ENCODE measurements at places on chromosomes 6 and 20. TPM values are rescaled to one million over a fixed set of nuclear protein-coding genes. Genes with fewer than 3 reads are reported as not detected.

Gene VNN1
- total RNA-seq = not detected

Gene FOXC1
- total RNA-seq = 0.39 TPM

Gene DNAH8
- 1.1 TPM for total RNA-seq

DNA sequence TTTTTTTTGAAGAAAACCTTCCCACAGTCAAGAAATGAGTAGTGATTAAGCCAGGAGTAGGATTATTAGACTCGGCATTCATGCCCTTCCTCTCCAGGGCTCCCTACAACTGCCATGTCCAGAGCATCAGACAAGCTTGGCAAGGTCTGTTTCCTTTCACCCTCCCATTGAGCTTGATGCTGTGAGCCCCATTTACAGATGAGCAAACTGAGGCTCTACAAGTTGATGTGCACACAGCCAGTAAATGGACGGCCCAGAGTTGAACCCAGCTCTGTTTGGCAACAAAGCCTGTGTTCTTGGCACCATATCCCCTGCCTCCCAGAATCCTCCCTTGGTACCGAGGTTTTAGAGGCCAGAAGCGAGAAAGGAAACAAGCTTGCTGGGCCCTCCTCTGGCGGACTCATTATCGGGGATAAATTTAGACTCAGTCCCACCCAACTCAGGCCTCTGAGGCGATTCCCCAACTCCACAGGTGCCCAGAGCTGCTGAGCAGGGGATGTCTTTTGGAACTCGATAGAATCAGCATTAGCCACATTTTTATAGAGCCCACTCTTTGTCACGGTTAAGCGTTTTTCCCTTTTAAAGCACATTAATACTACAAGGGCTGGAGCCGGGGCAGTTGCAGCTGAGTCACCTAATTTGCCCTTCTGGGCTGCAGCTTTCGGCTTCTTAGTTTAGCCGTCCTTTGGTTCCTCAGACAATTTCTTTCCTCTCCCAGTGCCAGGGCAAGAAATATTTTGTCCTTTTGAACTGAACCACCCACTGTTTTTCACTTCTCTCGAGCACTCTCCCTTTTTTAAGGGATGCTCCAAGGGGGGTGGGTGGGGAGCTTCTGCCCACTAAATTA lies 23.0 kb upstream of the NFATC2 start:
- H3K4me1 ChIP-seq = peaks cover 25% of the 10 kb centered on the region
- H3K4me3 ChIP-seq = no peak overlapping the region
- peaks cover 52% of the 10 kb centered on the region for H3K27me3 ChIP-seq
- DNase-seq = no peak
- H3K27ac ChIP-seq = no peak overlapping the region
- no peaks in the 10 kb centered on the region for H3K36me3 ChIP-seq

GRCh38 chr6:149093643-149094042 lies 223.9 kb upstream of the TAB2 start:
- no peaks in the 10 kb centered on the region for H3K4me1 ChIP-seq
- H3K4me3 ChIP-seq = no peak overlapping the region
- no peak overlapping the region for H3K27ac ChIP-seq
- no peaks in the 10 kb centered on the region for H3K27me3 ChIP-seq

GRCh38 chr6:38146021-38146733 lies 326.6 kb downstream of the ZFAND3 start:
- H3K27me3 ChIP-seq = no peaks in the 10 kb centered on the region
- no peaks in the 10 kb centered on the region for H3K4me1 ChIP-seq
- H3K4me3 ChIP-seq = no peak overlapping the region
- H3K27ac ChIP-seq = no peak overlapping the region

DNA sequence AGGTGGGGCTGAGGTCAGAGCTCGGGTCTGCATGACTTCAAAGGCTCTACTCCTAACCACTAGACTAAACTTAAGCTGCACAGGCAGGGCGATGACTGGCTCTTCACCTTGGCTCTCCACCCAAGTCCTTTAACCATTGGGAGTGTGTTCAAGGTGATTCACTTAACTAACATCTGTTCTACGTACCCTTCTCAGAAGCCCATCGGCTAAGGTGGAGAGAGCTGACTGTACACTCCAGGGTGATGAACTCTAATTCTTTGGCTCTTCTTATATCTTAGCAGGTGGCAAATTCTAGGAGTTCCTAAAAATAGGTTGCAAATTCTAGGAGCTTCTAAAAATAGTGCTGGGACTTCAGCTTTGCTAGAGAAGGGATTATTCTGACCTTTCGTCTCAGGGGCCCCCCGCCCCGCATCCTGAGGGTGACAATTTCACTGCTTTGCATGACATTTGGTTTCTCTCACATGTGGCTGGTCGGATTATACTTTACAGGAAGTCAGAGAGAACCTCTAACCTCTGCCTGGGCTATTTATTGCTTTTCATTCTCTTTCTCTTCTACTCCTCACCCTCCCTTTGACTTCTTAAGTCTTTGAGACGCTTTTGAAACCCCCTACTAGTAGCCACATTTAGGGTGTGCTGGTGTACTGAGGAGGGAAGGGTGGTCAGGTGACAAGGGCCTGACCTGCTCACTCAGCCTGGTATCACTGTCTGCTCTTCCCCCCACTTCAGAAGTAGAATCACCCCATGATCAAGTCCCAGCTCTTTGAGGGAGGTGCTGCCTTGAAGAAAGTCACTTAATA lies 55.5 kb downstream of the PRDM1 start:
- no peaks in the 10 kb centered on the region for H3K36me3 ChIP-seq
- H3K27ac ChIP-seq = peak overlapping the region; percentile 34
- peak; percentile 53 for DNase-seq
- peaks cover 18% of the 10 kb centered on the region for H3K4me1 ChIP-seq
- H3K27me3 ChIP-seq = no peaks in the 10 kb centered on the region

- H3K4me3 ChIP-seq = no peak overlapping the region
- H3K36me3 ChIP-seq = peaks cover 5% of the 10 kb centered on the region
- H3K4me1 ChIP-seq = no peaks in the 10 kb centered on the region
- no peak overlapping the region for H3K27ac ChIP-seq
- no peak for DNase-seq
- no peaks in the 10 kb centered on the region for H3K27me3 ChIP-seq
These were observed 8.5 kb downstream of the PYGB start for GRCh38 chr20:25256226-25256859.

- H3K36me3 ChIP-seq = no peaks in the 10 kb centered on the region
- H3K4me3 ChIP-seq = no peak overlapping the region
- H3K27me3 ChIP-seq = no peaks in the 10 kb centered on the region
These were observed 100.1 kb upstream of the RGS17 start for GRCh38 chr6:153231048-153231646.

- H3K27ac ChIP-seq = no peak overlapping the region
- no peaks in the 10 kb centered on the region for H3K27me3 ChIP-seq
- DNase-seq = peak; percentile 33
- no peaks in the 10 kb centered on the region for H3K36me3 ChIP-seq
These were observed 435.7 kb upstream of the FKBP1C start for GRCh38 chr6:62775427-62776022.

DNA sequence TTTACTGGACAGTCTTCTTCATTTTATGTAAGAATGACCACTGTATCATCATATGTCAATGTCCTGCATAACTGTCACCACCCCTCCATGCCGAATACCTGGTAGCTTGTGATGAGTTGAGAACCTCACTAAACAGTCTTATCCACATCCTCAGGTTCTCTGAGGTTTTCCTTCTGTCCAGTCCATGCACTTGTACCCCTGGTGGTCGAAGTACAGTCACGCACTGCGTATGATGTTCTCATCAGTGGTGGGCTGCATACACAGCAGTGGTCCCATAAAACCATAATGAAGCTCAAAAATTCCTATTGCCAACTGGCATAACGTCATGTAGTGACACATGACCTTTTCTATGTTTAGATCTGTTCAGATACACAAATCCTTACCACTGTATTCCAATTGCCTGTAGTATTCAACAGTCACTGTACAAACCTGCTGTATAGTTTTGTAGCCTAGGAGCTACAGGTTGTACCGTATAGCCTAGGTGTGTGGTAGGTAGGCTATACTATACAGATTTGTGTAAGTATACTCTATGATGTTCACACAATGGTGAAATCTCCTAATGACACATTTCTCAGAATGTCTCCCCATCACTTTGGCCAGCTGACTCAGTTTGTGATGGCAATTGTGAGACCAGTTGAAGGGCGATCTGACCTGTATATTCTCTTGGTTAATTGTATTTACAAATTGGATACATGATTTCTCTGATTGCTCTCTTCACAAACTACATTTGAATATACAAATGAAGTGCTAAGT lies 31.3 kb upstream of the SDCBP2 start:
- DNase-seq = no peak
- no peaks in the 10 kb centered on the region for H3K27me3 ChIP-seq
- no peak overlapping the region for H3K4me3 ChIP-seq
- peaks cover 5% of the 10 kb centered on the region for H3K4me1 ChIP-seq

DNA sequence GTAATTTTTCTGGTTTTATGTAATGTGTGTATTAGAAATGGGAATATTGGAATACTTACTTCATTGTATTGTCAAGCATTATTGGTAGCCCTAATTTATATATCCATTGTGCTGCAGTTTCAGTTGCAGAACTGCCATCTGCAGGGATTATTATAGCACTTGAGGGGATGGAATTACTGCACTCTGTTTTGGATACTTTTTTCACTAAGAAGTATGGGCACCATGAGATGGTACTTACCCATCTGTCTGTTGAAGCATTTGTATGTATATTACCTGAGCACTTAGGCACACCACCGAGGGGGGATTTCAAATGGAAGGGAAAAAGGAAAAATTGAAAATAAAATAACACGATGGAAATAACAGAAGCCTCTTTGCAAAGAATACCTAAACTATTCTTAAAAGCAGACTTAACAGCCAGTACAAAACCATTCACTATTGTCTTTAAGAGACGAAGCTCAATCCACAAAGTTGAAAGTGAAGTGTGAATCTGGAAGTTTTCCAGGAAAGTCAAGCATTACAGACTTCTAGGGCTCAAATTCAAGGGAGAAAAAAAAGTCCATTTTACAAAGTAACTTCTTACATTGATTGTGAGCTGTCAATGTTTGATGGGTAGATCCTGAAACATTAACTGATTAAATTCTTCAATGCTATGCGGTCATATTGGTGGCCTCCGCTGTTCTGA lies 318.7 kb downstream of the SOX4 start:
- no peak overlapping the region for H3K4me3 ChIP-seq
- no peaks in the 10 kb centered on the region for H3K4me1 ChIP-seq
- no peak for DNase-seq
- no peaks in the 10 kb centered on the region for H3K36me3 ChIP-seq
- H3K27me3 ChIP-seq = no peaks in the 10 kb centered on the region

GRCh38 chr6:88609983-88610382 lies 353.4 kb downstream of the RNGTT start:
- no peak for DNase-seq
- H3K27ac ChIP-seq = no peak overlapping the region
- no peaks in the 10 kb centered on the region for H3K36me3 ChIP-seq
- H3K4me3 ChIP-seq = no peak overlapping the region
- H3K27me3 ChIP-seq = no peaks in the 10 kb centered on the region

- H3K27ac ChIP-seq = no peak overlapping the region
- H3K4me3 ChIP-seq = no peak overlapping the region
- H3K27me3 ChIP-seq = no peaks in the 10 kb centered on the region
- H3K36me3 ChIP-seq = no peaks in the 10 kb centered on the region
- DNase-seq = no peak
These were observed 25.8 kb upstream of the JARID2 start for GRCh38 chr6:15220062-15220461.

DNA sequence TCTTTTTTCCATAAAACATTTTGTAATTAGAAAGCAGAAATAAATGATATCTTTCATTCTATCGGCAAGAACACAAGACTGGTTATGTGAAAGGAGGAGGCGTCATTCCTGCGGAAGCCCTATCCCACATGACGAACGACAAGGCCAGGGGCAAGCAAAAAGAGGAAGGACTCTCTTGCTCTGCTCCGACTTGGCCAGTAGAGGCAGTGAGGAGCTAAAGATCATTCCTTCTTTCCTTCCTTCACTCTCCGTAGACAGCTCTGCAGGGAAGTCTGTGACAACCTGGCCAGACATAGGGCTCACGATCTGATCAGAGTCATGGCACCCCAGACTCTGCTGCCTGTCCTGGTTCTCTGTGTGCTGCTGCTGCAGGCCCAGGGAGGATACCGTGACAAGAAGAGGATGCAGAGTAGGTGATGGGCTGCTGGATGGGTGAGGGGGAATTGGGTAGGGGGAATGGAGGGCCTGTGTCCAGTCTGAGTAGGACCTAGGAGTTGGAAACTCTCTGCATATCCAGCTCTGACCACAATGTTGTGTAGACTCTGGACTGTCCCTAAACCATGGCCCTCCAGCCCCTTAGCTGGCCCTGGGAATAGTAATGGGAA lies at the start of gene WFDC10A:
Gene WFDC10A (plus strand): TSS at position 244 of the 605 bp plus-strand sequence. CDS start 75 bp downstream, at position 319.
- no peaks in the 10 kb centered on the region for H3K27me3 ChIP-seq
- no peaks in the 10 kb centered on the region for H3K36me3 ChIP-seq
- H3K4me3 ChIP-seq = no peak within 1 kb of the TSS
- DNase-seq = peak; percentile 54

DNA sequence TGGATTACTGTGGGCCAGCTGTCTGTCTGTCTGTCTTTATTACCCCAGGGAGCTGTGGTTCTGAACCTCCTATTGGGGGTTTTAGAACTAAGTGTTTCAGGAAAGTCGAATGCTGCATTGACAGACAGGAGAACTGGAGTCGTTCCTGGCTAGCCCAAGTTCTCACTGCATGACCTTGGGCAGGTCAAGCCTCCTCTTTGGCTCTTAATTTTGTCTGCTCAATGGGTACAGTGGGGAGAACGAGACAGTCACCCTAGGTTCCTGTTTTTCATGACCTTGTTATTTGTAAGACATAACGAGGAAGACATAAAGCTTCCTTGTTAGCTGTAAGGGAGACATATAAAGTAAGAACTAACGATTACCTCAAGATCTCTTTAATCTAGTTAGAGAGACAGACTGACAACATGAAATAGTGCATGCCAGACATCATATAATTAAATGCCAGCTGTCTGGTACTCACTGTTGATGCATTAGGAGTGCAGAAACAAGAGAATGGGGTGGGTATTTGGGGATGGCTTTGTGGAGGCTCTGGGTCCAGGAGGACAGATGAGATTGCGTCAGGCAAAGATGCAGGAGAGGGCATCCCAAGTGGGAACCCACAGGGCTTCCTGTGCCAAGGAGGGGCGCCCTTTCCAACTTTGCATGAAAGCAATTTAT lies 3.7 kb upstream of the CCDC167 start:
- H3K36me3 ChIP-seq = no peaks in the 10 kb centered on the region
- H3K4me3 ChIP-seq = no peak overlapping the region
- H3K27me3 ChIP-seq = no peaks in the 10 kb centered on the region
- H3K4me1 ChIP-seq = peaks cover 47% of the 10 kb centered on the region
- DNase-seq = peak; percentile 73

GRCh38 chr20:2751878-2752566 lies 48.4 kb downstream of the CPXM1 start:
- DNase-seq = peak; percentile 63
- H3K4me1 ChIP-seq = peaks cover 32% of the 10 kb centered on the region
- H3K27me3 ChIP-seq = peaks cover 76% of the 10 kb centered on the region
- H3K36me3 ChIP-seq = no peaks in the 10 kb centered on the region
